ENCODE measurements at places on chromosomes 5 and 9. TPM values are rescaled to one million over a fixed set of nuclear protein-coding genes. Genes with fewer than 3 reads are reported as not detected.

The ZNF484 gene
- 2.6 TPM for polyA plus RNA-seq

The SH2D3C gene
- polyA plus RNA-seq: 1.3 TPM

The PRDM9 gene
- not detected for polyA plus RNA-seq

The CBY3 gene
- not detected for polyA plus RNA-seq

The ZNF79 gene
- polyA plus RNA-seq: 2.4 TPM

The PCDHGA4 gene
- 0.27 TPM for polyA plus RNA-seq

The PRLR gene
- polyA plus RNA-seq: not detected

Data from Purkinje cell (primary cell).